ENCODE measurements at places on chromosomes 5 and 9.
A peak's percentile ranks its signal among the peaks of the same experiment; 100 is the strongest.

GRCh38 chr9:63817622-63818518, 1467.1 kb downstream of the FOXD4L5 start:
- DNase-seq: peak; percentile 88

DNA sequence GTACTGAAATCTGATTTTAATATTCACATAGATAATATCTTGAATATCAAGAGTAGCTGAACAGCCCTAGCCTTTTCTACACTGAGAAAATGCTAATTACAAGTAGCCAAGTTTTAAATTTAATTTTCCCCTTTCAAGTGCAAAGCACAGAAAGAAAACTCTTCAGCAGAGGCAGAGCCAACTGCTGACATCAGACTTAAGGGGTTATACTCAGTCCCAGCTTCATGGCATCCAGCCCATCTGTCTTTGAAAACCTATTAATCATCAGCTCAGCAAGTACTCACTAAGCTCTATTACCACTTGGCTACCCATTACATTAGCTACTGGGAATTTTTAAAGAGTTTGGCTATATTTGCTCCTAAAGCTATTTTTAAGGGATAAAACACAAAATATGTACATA, 220.5 kb downstream of the SLC12A2 start:
- DNase-seq: no peak

- no peak for DNase-seq
Measured at GRCh38 chr5:114678778-114679177, 316.9 kb downstream of the KCNN2 start.

DNA sequence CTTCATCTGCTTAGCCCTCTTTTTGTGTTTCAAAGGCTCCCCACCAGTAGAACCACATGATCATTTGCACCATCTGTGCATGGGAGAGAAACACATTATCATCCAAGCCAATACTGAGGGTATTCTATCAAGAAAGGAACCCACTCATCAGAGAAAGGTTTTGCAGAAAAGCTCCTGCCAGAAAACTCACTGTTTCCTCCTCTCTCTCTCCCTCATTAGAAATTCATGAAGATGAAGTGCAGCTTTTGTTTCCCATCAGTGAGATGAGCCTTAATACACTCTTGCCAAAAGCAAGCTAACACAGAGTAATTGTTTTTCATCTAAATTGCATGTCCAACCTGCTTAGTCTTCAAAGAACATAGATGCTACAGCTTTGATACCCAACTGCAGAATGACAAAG, 142.4 kb upstream of the GRAMD2B start:
- DNase-seq: no peak

GRCh38 chr5:58902765-58903164, 319.9 kb downstream of the RAB3C start:
- DNase-seq: no peak

DNA sequence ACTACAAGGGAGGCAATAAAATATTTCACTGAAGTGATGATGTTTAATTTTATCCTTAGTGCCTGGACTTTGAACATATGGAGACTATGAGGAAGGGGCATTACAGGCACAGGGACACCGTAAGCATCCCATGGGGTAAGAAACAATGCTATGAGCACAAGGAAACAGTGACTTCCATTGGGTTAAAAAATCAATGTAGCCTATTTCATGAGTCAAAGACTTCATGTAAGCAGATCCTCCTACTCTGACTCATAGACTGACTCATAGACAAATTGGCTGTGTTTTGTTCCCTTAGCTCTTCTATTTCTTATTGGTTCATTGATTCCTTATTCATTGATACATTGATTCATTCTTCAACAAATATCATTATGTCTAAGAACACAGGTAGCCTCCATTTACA, 351.0 kb downstream of the PRELID2 start:
- DNase-seq: no peak

- no peak for DNase-seq
Measured at GRCh38 chr5:79562351-79563246, 48.7 kb upstream of the HOMER1 start.

DNA sequence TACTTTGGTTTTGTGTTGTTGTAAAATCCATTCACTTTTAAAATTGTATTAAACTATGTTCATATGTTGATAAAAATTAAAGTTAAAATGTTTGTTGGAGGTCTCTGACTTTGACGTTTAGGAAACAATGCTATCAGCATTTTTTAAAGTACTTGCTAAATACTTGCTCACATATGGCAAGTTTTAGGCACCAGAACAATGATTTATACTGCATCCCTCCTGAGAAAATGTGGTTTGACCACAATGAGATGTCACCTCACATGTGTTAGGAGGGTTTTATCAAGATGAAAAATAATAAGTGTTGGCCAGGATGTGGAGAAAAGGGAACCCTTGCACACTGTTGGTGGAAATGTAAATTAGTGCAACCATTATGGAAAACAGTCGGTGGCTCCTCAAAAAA, 180.8 kb downstream of the HSD17B3 start:
- DNase-seq: no peak

DNA sequence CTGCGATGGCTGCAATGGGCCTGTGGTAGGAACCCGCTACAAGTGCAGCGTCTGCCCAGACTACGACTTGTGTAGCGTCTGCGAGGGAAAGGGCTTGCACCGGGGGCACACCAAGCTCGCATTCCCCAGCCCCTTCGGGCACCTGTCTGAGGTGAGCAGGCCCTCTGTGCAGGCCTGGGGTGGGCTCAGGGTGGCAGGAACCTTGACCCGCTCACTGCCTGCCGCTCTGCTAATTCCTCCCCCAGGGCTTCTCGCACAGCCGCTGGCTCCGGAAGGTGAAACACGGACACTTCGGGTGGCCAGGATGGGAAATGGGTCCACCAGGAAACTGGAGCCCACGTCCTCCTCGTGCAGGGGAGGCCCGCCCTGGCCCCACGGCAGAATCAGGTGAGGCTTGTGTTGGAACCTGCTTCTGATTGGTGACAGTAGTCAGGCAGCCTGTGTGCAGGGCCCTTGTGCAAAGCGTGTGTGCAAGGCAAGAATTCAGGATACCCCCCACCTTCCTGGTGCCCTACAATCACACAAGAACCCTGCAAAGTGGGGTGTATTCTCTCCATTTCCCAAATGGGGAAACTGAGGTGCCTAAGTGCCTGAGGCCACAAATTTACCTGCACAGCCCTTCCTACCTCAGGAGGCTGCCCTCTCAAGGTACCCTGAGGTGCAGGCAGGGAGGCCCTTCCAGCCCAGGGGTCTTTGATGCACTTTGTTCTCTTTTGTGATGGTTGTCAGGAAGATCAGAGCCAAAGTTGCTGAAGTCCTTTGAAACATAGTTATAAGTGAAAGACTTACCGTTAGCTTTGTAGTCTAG, 3.4 kb downstream of the SQSTM1 start:
- DNase-seq: no peak

DNA sequence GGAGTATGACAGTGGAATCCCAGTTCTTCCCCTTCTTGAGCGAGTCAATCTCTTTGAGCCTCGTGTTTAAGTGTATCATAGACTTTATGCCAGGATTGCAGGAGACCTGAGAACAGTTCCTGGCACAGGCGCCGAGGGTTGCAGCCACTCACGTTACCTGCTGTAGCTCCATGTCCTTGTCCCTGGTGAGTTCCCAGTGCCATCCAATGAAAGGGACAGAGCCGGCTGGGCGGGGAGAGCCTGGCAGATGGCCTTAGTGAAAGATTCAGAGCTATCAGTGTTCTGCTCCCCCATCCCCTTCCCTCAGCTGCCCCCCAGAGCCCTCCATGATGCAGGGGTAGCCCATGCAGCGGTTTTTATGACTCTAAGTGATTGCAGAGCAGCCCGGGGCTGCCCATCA, 554.0 kb downstream of the BNC2 start:
- DNase-seq: peak; percentile 36

- no peak for DNase-seq
Measured at GRCh38 chr5:56490971-56491468, 257.9 kb upstream of the ANKRD55 start.

DNA sequence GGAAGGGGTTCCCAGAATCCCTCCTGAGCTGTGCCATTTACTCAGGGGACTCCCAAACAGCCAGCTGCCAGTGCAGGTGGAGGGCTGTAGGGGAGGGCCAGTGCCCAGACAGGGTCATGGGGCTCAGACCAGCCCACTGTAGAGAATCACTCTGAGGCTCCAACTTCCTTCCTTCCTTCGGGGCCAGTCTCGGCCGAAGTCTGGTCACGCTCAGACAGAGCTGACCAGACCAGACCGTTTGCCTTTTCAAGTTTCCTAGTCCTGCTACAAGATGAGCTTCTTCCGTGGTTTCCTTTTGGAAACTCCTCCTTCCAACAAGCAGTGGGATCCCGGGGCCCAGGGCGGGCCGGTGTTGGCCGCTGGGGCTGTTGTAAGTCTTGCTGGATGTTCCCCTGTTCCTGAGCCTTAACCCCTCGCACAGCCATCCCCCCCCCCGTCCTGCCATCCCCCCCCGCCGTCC, 52.6 kb downstream of the SAR1B start:
- no peak for DNase-seq

GRCh38 chr5:127958421-127959011, 125.0 kb upstream of the SLC12A2 start:
- no peak for DNase-seq

GRCh38 chr5:81604193-81604592, 146.7 kb downstream of the SSBP2 start:
- no peak for DNase-seq

GRCh38 chr9:99231711-99232110, 9.6 kb downstream of the SEC61B start:
- no peak for DNase-seq

DNA sequence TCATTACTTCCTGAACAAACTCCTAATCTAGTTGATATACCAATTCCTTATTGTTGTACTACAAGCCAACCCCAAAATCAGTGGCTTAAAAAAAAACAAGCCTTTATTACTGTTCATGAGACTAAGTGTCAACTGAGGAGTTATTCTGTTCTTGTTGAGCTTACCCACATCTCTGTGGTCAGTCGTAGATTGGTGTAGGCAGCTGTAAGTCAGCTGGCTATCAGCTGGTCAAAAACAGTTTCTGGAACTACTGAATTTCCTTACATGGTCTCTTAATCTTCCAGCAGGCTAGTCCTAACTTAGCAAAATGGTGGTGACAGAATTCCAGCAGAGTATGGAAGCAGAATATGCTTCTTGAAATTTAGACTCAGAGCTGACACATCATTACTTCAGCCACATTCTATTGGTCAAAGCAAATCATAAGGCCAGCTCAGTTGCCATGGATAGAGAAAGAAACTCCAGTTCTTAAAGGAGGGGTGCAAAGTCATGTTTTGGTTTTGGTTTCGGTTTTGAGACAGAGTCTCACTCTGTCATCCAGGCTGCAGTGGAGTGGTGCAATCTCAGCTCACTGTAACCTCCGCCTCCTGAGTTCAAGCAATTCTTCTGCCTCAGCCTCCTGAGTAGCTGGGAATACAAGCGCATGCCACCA, 386.1 kb upstream of the MPDZ start:
- DNase-seq: no peak

DNA sequence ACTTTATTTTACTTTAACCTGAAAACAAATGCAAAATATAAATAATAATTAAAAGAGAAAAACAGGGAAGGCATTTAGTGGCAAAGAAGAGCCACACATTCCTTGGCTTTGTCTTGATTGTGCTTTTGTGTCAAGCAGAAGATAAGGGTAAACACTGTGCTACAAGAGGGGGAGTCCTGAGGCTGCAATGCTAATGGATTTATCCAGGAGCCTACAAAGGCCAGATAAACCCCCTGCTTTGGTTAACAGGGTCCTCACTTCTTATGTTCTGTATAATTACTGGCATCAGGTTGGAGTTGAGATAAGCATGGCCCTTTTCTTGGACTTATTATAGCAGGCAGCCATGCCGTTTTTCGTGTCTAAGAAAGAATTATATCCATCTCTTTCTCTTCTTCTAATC, 302.8 kb downstream of the EFNA5 start:
- DNase-seq: no peak

GRCh38 chr5:74501674-74502478, 138.7 kb downstream of the ENC1 start:
- DNase-seq: no peak

DNA sequence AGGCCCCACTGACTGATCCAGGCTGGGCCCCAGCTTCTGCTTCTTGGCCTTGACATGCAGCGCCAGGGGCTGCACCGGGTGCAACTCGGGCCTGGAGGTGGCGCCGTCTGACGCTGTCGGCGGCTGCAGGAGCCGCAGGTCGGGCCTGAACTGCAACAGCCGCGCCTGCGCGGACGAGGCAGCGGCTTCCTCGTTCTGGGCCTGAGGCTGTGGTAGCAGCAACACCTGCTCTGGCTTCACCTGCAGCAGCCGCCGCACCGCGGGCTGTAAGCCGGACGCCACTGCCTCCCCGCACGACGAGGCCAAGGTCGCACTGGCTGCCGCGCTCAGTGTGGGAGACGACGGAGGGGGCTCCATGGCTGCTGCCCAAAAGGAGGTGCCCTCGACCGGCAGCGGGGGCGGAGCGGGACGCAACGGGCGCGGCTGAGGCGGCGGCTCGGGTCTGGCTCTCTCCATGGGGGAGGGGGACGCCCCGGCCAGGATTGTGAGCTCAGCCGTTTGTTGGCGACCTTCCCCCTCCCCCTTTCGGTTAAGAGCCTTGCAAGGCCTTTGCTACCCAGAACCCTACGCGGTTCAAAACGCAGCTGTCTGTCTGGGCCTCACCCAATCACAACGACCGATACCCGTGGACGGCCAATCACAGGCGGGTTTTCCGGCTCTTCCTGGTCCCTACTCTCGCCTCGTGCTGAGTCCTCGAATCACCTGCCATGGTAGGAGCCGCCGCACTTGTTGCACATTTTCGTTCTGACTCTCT, 438 bp downstream of the SOX30 start:
- peak; percentile 78 for DNase-seq

DNA sequence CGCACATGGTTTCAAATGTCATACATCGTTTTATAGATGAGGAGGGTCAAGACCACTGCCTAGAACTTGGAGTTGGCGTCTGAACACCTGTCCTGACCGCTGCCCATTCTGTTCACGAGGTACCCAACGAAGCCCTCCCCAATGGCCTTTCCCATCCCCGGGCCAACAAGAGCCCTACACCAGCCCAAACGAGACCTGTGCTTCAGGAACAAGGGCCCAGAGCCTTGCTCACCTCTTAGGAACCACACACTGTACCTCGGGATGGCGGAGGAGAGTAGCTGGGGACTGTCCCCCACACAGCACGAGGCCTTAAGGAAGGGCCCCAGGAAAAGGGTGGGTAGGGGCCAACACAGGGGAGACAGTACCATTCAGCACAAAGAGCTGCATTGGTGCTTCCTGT, 3.0 kb downstream of the SURF6 start:
- DNase-seq: no peak

DNA sequence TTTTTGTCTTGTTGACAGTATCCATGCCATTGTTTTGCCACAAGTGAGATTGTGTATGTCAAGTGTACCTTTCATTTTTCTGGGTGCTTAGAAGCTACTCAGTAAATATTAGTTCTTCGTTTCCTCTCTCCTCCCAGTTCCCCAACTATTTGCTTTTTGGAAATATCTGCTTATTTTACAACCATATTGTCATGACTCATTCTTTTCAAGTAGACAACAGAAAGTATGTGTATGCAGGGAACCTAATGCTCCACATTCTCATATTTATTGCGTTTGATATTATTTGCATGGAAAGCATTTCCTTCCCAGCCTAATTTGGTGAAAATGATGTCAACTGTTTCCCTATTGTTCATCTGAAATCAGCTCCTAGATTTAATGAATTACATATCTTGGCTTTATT, 483.7 kb upstream of the RIOK2 start:
- no peak for DNase-seq
